Mesenchymal stem cell (in vitro differentiated cells and primary cell): ENCODE measurements at places on chromosomes 3 and 15.

GRCh38 chr3:29065211-29065785, 215.6 kb upstream of the RBMS3 start:
- peak; percentile 98 for DNase-seq

DNA sequence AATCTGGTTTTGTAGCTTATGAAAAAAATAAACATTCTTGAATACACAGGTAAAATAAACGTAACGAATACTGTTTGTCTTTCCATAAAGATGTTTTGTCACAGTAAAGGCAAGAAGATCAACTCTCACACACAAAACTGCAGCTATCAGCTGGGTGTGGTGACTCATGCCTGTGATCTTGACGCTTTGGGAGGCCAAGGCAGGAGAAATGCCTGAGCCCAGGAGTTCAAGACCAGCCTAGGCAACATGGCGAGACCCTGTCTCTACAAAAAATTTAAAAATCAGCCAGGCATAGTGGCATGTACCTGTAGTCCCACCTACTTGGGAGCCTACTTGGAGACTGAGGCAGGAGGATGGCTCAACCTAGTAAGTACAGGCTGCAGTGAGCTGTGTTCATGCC, 39.6 kb downstream of the CBLB start:
- no peak for DNase-seq

- peak; percentile 99 for DNase-seq
Observed at GRCh38 chr15:60374628-60375081, 23.1 kb downstream of the ANXA2 start.

- peak; percentile 66 for DNase-seq
Observed at GRCh38 chr3:113035387-113035982, 44.7 kb downstream of the GTPBP8 start.

- no peak for DNase-seq
Observed at GRCh38 chr3:29410220-29410619, 129.3 kb downstream of the RBMS3 start.

DNA sequence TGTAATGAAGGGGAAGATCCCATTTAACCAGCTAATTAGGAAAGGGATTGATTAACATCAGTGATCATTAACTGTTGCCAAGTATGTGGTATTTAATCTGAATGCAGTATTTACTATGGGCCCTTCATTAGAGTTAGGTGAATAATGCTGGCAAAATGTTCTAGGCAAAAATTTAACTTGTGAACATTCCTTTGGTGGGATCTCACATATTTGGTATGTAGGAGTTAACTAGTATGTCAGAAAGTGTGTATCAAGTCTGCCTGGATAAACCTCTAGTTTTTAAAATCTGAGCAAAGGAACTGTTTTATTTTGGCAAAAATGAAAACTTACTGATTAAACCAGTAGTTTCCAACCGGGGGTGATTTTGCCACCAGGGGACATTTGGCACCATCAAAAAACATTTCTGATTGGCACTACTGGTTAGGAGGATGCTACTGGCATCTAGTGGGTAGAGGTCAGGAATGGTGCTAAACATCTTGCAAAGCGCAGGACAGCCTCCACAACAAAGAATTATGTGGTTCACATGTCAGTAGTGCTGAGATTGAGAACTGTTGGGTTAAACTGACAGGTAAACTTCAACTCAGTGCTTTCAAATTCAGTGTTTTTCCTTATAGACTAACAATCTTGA, 22.5 kb downstream of the LRTM1 start:
- no peak for DNase-seq

- no peak for DNase-seq
Observed at GRCh38 chr3:39812537-39812936, 3.1 kb downstream of the MYRIP start.

DNA sequence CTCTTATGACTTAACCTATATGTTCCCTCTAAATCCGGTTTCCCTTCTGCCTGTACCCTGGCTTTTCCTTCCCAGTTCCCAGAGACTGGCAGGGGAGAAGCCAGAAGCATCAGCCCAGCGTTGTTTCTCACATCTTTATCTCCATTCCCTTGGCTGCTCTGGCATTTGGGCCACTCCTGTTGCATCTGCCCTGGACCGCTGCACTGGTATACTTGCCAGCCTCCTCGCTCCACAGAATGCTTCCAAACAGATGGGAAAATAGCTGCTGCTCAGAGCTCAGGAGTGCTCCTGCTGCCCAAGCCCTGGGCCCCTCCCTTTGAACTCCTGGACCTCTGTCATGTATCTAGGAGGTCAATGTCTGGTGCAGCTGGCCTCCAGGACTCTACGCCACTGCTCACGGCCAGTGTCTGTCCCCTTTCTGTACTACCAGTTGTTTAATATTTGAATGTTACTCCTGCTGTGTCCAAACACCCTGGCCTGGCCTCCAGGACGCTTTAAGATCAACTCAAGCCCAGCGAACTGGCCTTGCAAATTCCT, 6.8 kb downstream of the SPINT1 start:
- no peak for DNase-seq

DNA sequence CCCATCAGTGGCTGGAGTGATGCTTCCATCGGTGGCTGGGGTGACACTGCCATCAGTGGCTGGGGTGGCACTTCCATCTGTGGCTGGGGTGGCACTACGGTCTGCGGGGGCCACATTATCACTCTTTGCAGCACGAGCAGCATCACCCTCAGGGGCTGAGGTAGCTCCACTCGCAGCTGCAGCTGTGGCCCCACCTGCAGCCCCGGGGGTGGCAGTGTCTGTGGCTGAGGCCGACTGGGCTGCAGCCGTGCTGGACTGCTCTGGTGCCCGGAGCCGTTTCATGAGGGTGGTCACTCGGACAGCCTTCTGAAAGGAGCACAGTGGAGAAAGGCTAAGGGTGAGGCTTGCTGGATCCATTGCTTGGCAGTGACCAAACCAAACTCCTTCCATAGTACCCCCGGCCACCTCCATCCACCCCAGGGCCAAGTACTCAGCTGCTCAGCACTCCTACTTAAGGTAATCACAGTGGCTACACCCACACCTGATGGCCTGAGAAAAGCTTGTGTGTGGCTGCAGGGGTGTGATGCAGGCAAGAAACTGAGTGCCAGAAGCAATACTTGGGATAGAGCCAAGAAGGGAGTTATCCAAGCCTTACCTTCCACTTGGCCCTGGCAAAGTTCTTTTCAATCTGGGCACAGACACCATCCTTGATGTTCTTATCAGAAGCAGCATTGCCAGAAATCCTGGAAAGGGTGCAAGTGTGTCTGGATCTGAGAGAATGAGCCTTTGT, 3.4 kb upstream of the TRAIP start:
- no peak for DNase-seq

DNA sequence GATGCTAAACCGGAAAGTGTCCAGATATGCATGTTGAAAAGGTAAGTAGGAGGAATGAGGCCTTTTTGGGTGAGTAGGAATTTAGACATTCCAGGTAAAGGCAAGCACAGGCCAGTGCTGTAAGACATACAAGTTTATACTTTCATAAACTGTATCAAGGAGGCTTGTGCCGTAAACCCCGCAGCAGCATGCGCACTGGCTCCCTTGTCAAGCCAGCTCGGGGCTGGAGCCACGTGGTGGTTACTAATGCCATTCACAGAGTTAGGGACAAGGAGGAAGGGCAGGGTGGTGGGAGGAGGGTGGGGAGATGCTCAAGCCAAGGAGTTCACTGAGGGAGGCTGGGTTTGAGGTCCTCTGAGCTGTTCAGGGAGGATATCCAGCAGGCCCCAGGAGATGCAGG, 35.8 kb downstream of the PLD1 start:
- DNase-seq, result no peak

DNA sequence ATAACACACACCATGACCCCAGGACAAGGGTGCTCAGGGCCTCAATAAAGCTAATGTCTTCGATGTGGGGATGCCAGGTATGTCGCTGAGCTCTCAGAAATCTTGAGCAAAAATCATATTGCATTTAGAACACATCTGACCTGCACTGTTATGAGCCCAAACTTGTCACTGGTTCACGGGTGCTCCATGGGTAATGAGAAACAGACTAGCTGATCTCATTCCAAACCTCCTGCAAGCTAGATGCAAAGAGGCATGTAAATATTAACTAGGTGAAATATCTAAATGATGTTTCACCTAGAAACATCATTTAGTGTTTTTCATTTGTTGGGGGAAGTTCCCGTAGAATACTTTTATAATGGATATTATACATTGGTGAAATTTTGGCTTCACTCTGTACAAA, 549.4 kb downstream of the OCA2 start:
- DNase-seq, result no peak

GRCh38 chr15:74519311-74519710, 21.7 kb upstream of the ARID3B start:
- DNase-seq, result no peak

DNA sequence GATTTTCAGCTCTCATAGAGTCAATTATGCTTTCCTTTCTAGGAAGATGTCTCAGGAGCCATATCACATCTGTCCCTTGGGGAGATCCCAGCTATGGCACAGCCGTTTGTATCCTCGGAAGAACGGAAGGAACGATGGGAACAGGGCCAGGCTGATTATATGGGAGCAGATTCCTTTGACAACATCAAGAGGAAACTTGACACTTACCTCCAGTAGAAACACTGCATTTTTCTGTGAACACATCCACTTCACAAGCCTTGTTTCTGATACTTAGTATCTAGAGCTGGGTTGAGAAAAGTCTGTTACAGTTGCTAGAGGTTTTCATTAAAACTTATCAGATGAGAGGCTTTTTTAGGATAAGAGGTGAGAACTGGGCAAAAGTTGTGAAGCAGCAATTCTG, 35.4 kb downstream of the GYG1 start:
- no peak for DNase-seq

DNA sequence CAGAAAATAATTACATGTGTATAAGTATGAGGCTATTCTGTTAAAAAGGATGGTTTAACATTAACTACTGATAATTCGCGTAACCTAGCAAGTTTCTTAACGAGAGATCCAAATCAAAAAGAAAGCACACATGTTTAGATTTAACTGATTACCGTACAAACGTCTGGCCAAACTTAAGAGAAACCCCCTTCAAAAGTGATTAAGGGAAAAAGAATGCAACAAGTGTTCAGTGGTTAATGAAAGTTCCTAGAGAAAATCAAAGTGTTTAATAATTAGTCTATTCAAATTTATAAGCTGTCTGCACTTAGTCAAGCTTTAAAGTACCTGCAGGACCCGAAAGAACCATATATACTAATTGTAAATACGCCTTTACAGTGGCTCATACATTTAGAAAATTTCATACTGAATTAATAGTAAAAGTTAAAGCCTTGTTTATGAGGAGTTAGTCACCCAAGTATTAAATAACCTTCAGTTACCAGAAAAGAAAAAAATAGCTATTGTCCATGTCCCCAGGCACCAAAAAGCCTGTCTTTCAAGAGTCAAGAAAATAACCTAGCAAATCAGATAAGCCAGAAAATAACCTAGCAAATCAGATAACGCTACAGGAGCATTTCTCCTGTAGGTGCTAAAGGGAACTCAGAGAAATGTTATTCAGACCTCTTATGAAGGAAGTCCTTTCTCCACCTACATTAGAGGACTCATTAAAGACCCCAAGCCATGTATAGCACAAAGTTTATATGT, 34.6 kb downstream of the ZNF589 start:
- DNase-seq, result peak; percentile 9

GRCh38 chr15:38532728-38533127, 31.9 kb downstream of the RASGRP1 start:
- no peak for DNase-seq

GRCh38 chr3:161171639-161172552, 49.2 kb upstream of the NMD3 start:
- peak; percentile 46 for DNase-seq

DNA sequence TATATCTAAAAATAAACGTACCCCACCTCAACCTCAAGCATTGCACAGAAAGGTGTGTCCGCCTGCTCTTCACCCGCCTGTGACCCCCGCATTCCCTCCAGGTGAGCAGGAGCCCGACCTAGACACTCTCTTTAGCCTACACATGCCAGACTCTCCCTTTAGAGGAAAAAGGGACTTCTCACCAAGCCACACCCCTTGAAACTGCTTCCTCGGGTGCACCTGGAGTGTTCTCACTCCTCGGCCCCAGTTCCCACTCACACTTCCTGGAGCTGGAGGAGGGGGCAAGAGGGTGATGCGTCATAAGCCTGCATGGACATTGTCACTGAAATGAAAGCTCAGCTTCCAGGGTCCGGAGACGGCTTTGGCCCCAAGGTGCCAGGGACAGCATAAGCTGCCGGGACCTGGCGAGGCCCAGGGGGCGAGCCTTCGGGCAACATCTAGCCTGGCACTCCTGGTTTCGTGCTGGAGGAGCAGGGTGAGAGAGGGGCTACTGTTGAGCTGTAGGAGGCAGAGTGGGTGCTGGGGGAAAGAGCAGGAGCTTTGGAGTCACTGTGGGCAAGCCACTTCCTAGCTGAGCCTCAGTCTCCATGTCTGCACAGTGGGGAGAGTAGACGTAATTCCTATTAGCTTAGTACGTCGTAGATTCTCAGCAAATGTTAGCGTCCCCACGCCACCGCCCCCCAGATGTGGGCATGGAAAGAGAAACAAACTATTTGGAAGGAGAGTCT, 9.8 kb upstream of the MUC4 start:
- DNase-seq, result no peak

GRCh38 chr15:75223688-75224087, 22.0 kb downstream of the C15orf39 start:
- no peak for DNase-seq

- DNase-seq, result no peak
Observed at GRCh38 chr3:124014366-124014942, 22.5 kb upstream of the ROPN1 start.

GRCh38 chr15:70159713-70160009, 61.9 kb upstream of the TLE3 start:
- no peak for DNase-seq

DNA sequence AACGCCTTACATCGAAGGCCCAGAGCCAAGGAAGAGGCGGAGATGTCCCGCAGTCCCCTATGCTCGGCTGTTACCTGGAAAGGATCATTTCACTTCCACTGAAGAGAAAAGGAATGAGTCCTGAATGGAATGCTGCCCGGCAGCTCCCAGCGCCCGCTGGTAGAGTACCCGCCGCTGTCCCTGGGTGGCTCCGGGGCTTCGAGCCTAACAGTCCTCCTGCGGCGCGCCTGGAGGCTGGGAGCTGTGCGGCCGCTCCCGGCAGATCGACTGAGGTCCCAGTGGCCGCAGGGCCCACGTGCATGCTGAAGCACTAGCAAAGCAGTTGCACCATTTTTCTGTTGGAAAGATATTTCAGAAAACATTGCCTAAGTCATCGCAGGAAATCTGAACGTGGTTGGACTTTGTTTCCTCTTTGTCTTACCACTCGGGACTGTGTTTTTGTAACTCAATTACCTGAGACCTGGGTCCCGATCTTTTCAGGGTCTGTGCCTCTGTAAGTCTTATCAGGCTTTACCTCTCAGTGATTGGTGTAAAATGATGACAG, 984 bp downstream of the RNU6-1 start:
- peak; percentile 60 for DNase-seq

GRCh38 chr3:162799910-162800309, 1303.3 kb downstream of the OTOL1 start:
- DNase-seq, result no peak

DNA sequence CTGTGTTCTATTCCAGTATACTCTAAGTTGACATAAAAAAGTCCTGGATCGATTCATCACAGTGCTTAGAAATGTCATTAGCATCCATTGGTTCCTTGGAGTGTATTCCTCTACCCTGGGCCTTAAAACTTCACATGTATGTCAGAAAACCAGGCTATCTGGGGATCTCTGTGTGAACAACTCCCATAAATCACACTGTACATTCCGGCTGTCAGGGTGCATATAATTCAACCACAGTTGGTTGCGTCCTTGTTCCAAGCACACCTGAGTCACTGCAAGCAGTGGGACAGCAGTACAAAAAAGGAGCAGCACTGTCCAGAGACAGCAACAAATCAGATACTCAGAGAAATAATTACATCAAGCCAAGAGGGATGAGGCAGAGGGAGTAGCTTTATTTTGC, 52.4 kb downstream of the PDZRN3 start:
- DNase-seq, result no peak
